ENCODE measurements at places on chromosomes 6 and 20.

- DNase-seq = no peak
Measured at GRCh38 chr6:132443206-132443605, 41.9 kb upstream of the MOXD1 start.

- no peak for DNase-seq
Measured at GRCh38 chr20:54107600-54108325, 37.4 kb upstream of the BCAS1 start.

DNA sequence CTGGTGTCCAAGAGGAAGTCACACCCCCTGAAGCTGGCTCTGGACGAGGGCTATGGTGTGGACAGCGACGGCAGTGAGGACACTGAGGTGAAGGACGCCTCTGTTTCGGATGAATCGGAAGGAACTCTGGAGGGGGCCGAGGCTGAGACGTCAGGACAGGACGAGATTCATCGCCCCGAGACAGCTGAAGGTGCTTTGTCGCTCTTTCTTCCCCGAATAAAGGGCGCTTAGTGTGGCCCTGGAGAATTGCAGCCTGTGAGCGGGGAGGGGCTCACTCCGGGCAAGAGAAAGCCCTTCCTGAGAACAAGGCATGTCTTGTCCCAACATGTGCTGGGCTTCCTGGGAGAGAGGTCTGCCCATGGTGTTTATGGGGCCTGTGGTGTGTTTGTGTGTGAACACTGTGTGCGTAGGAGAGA, 41.4 kb downstream of the MYT1 start:
- peak; percentile 77 for DNase-seq

DNA sequence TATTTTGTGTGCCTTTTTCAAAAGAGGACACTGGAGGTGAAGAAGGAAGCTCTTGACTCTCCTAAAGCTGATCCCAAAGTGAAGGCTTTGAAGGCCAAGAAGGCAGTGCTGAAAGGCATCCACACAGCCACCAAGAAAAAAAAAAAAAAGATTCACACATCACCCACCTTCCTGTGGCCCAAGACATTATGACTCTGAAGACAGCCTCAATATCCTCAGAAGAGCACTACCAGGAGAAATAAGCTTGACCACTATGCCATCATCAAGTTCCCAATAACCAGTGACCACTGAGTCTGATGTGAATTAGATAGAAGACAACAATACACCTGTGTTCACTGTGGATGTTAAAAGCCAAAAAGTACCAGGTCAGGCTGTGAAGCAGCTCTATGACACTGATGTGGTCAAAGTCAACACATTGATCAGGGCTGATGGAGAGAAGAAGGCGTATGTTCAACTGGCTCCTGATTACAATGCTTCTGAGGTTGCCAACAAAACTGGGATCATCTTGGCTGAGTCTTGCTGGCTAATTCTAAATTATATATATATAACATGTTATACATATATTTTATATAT, 59.4 kb downstream of the PLCG1 start:
- DNase-seq = no peak

DNA sequence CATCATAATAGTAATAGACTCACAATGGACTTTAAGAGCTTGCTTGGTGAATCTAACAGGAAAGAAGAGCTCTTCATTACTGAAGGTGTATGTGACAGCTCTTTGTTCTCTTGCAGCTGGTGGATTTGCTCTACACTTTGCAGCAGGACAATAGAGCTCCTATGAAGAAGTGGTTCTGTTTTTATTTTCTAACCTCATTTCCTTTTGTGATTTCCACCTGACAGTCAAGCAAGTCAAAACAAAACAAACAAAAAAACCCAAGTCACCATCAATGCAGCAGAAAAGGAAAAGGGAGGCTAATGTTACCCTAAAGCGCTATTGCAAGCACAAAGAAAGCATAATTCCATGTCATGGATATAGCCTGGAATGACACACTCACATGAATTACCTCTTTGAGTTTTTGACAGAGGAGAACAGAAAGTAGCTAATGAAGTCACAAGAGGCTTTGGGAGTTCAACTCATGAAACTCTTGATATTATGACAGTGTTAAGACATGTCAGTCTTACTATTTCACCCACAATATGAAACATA, 1188.1 kb downstream of the EPHA7 start:
- no peak for DNase-seq

DNA sequence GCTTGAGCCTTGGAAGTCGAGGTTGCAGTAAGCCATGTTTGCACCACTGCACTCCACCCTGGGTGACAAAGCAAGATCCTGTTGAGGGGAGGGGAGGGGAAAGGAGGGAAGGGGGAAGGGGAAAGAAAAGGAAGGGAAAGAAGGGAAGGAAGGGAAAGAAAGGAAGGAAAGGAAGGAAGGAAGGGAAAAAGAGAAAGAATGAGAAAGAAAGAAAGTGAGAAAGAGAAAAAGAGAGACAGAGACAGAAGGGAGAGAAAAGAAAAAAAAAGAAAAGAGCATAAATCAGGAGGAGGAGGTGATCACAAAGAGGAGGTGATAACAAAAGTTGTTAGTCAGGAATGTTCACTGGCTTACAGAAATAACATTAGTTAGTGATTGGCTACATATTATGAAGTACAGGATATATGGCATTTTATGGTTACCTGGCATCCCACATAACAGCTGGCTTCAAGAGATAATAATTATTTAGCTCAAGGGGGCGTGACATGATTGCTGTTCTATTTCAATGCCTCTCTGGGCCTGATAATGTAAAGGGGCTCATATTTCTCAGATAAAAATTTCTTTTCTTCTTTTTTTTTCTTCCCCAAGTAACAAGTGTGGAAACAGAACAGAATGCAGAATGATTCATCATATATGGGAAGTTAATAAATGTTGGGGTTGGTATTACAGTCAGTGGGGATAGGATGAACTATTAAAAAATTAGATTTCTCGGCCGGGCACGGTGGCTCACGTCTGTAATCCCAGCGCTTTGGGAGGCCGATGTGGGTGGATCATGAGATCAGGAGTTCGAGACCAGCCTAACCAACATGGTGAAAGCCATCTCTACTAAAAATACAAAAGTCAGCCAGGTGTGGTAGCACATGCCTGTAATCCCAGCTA, 27.1 kb downstream of the SAMHD1 start:
- no peak for DNase-seq

DNA sequence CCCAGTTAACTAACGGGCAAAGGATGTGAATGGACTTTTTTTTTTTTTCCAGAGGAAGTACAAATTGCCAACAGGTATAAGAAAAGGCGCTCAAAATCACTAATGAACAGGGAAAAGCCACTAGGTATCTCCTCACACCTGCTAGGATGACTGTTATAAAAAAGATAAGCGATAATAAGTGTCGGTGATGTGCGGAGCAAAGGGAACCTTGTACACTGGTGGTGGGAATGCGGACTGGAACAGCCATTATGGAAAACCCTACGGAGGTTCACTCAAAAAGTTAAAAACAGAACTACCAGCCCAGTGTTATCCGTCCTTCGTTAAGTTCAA, 787 bp upstream of the RAB32 start:
- no peak for DNase-seq

DNA sequence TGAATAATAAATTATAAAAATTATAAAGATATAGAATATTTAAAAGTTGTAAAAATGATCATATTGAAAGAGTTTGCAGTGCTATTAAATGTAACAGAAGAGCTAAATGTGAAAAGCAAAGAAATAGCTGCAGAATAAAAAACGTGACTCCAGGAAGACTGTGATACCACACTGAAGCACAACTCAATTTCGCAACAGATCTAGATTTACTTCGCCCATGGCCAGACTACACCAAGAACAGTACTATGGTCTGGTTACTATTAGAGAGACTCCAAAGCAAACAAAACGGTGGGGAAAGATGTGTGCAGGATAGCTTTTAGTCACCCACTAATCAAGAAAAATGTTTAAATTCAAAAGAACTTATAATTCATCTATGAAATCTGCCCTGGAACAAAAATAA, 1.9 kb downstream of the CHD6 start:
- no peak for DNase-seq

DNA sequence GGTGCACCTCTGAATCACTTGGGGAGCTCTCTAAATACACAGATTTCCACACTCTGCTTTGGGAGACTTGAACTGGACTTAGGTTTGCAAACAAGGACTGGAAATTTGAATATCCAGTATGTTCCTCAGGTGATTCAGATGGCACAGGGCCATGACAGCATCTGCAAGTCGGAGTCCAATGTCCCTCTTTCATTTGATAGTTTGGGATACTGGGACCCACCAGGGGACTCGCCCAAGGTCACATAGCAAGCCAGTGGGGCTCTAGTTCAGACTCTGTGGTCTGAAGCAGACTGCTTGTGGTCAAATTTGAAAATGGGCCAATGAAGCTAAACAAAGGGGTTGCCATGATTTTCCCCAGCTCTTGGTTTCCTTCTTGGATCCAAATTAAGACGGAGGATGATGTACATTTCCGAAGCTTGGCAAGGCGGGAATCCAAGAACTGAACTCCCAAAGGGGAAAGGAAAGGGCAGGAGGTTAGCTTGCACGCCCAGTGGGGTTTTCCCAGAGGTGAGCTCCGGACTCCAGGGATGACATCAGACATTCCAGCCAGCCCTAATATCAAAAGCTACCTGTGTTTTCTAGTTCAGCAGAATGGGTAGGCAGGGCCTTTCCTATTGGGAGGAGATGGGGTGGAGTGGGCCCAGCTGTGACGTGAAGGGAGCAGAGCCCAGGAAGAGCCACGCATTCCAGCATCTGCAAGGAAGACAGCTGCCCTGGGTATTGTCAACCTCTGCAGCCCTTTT, 3.4 kb upstream of the SYS1 start:
- DNase-seq = no peak

DNA sequence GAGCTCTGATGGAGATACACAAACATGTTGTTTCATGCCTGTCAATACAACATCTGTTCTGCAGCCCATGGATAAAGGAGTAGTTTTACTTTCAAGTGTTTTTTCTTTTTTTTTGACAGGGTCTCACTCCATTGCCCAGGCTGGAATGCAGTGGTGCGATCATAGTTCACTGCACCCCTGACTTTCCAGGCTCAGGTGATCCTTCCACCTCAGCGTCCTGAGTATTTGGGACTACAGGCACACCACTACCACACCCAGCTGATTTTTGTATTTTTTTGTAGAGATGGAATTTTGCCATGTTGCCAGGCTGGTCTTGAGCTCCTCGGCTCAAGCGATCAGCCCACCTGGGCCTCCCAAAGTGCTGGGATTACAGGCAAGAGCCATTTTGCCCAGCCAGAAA, 97.0 kb downstream of the SMAP1 start:
- DNase-seq = no peak

- DNase-seq = peak; percentile 38
Measured at GRCh38 chr6:75436869-75437268, 56.7 kb downstream of the FILIP1 start.

GRCh38 chr6:96196633-96197032, 180.9 kb downstream of the FUT9 start:
- DNase-seq = no peak

DNA sequence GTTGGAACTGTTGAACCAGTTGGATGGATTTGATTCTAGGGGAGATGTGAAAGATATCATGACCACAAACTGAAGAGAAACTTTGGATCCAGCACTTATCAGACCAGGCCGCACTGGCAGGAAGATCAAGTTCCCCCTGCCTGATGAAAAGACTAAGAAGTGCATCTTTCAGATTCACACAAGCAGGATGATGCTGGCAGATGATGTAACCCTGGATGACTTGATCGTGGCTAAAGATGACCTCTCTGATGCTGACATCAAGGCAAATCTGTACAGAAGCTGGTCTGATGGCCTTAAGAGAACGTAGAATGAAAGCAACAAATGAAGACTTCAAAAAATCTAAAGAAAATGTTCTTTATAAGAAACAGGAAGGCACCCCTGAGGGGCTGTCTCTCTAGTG, 72.8 kb upstream of the CDYL start:
- no peak for DNase-seq

- DNase-seq = no peak
Measured at GRCh38 chr6:47455533-47456209, 21.9 kb upstream of the CD2AP start.

DNA sequence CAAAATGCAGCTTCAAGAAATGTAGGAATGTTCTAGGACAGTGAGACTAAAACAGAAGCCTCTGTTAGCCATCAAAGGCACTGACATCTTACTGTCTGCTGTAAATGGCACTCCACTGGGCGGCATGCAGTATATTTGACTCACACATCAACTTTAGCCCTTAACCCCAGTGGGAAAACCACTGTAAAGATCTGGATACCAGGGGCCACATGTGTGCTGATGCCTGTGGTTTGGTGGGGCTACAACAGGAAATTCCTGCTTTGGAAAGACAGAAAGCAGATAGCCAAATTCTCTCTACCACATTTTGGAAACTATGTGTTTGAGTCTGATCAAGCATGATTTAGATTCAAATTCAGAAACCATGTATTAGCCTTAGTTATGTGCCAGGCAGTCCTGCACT, 4.3 kb downstream of the PFDN4 start:
- no peak for DNase-seq

DNA sequence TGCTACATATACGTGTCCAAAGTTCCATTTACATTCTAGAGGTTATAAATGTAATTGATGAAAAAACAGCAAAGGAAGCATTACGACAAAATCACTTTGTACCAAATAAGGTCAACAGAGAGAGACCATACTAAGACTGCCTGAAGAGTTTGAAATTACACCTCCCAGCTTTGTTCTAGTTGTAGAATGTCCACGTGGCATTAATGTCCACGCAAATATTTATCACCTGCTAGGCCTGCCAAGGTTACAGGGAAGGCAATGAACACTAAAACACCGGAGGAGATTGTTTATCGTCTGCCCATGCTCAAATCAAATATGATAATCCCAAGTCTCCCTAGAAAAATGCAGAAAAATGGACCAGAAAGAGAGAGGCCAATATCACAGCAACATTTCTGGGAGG, 6.2 kb downstream of the RALGAPA2 start:
- DNase-seq = no peak

GRCh38 chr20:1472556-1473245, 6.1 kb upstream of the NSFL1C start:
- peak; percentile 23 for DNase-seq

GRCh38 chr20:52787216-52787615, 184.9 kb upstream of the TSHZ2 start:
- DNase-seq = no peak

- no peak for DNase-seq
Measured at GRCh38 chr6:39834866-39835265, 42.7 kb downstream of the DAAM2 start.

DNA sequence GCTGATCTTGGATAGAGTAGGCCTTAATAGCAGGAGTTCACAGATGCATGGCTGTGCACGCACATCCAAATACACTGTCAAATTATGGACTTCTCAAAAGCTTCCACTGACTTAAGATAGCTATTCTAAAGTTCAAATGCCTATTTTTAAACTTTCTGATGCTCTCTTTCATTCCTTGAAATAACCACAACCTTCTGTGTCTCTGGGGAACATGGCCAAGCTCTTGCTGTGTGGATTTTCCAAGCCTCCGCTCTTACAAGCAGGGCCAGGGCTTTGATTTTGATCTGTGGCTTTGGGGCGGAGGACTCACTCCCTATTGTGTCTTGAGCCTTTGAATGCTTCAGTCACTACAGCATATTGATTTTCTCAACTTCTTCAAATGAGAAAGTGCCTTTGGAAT, 35.7 kb upstream of the SNRPB2 start:
- DNase-seq = no peak

- no peak for DNase-seq
Measured at GRCh38 chr6:146891615-146892265, 293.0 kb downstream of the ADGB start.

GRCh38 chr6:139856562-139856961, 482.1 kb upstream of the CITED2 start:
- no peak for DNase-seq

GRCh38 chr6:87281426-87281825, 41.0 kb upstream of the SMIM8 start:
- DNase-seq = no peak
